Heart left ventricle (tissue), 16 donors: ENCODE measurements at places on chromosomes 4 and X.

- no peak for DNase-seq
Observed at GRCh38 chr4:55973650-55974049, 24.9 kb downstream of the CEP135 start.

DNA sequence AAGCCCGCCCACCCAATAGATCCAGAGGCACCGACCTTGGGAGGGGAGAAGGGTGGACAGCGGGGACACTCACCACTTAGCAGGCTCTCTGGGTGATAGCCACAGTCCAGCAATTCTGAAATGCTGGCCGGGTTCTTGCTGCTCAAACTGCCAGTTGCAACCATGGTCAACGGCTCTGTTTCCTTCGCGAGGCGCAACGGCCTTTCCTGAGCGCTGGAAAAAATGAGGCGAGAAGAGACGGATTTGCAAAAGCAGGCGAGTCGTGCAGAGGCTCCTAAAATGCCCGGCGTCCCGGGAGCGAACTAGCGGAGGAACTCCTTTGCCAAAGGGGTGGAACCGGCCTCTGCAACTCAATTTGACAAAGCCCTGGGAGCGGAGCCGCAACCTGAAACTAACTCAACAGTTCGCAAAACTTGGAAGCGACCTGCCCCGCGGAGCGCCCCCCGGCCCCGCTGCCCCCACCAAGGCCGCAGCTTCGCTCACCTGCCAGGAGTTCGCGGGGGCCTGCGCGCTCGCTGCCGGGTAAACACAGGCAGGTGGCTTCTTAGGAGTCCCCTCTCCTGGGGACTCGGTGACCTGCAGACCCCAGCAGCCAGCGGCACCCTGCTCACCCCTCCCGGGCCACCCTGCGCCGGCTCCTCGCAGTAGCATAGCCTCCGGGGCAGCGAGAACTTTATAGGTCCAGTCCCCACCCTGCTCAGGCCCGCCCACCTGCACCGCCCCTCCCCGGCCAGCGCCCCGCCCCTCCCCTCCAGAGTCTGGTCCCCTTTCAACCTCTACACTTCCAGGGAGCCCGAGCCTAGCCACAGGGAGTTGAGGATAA is at the start of gene DDIT4L:
Gene DDIT4L, minus strand, starts transcription at position 649 of the 823 bp plus-strand sequence. Its CDS starts 485 bp downstream, at position 164.
- peak; percentile 45 for DNase-seq

DNA sequence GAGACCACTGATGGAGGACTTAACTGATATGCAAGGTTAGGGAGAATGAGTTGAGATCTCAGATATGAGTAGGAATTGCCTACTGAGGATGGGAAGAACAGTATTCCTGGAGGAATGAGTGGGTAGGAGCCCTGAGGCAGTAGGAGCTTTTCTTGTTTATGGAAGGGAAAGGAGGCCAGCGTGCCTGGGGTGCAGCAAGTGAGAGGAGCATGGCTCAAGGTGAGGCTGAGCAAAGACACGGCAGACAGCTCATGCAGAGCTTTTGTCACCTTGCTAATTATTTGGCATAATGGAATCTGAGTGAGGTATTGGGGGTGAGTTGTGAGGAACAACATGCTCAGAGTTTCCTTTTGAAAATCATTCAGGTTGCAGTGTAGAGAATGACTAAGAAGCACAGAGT is 65.3 kb upstream of the IBSP start:
- no peak for DNase-seq

DNA sequence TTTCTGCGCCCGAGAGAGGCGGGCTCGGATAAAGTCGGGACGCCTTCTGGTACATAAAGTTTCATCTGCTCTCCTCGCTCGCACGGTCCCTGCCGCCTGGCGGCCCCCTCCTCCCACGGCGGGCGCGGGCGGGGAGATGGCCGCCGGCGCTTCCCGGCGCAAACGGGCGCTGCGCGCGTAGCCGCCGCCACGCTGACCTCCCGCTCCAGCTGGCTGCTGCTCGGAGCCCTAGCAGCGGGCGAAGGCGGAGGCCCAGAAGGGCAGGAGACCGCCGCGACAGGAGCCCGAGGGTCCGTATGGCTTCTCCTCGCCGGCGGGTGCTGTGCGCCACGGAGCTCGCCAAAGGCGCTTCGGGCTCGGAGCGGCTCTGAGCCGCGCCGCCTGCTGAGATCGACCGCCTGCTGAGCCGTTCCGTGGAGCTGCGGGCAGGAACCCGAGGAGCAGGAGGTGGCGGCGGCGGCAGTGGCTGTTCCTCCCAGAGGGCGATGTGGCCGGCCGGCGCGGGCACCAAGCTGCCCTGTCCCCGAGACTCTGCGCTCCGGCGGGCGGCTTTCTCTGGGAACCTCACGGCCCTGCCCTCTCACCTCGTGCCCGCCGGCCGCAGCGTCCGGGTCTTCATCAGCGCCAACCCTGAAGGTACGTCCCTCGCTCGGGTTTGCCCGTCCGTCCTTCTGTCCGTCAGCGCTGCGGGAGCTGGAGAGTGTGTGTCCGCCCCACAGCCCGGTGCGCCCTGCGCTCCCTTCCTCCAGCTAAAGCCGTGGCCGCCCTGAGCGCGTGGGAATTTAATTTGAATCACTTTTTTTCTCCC is at the start of gene NWD2:
Gene NWD2, plus strand, starts transcription at position 161 of the 808 bp plus-strand sequence. Its CDS starts 325 bp downstream, at position 486.
- DNase-seq = peak; percentile 18

GRCh38 chr4:11179796-11180195 is 248.9 kb downstream of the HS3ST1 start:
- no peak for DNase-seq

DNA sequence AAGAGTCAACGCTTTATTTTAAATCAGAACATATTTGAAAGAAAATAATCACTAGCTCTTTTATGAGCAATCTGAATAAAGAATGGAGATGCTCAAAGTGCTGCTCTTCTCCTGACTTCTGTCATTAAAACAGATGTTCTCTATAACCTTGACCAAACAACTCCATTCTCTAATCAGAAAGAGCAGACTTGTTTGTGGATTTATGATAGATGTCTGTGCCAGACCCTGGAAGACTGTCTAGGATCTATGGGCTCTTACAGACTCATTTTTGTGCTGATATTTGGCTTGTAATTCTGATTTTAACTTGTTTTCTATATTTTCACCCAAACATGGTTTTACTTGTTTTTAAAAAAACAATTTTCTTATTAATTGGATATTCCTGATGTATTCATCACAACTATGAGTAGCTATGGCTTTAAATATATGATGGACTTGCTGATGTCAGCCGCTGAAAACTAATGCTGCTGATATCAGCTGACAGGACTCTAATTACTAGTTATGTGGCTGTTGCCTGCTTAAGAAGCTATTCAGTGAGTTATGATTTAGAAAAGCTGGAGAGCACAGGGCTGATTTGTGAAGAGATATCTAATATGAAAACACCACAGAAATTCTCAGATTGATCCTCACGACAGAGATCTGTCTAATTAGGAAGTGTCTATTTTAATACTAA is 31.6 kb upstream of the MAML3 start:
- DNase-seq = no peak

DNA sequence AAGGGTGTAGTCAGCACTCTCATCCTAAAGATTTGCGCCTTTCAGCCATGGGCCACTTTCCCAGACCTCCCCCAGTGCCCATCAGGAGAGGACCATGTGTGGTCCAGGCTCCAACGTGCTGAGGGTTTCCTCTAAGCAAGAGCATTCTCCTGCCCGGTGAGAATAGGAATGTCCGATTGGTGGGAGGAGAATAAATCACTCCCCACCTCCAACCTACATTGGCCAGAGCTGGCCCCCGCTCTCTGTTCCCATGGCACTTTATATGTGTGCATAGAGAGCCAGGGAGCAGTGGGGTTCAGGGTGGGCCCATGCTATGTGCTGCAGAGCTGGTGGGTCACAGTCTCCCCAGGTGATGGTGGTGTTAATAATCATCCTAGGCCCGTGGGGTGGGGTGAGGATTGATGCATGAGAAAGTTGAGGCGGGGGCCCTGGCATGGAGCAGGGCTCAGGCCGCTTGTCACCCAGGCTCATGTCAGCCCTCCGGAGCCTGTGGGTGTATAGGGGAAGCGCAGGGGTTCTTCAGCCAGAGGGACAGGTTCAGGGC is 6.8 kb upstream of the SORCS2 start:
- DNase-seq = no peak

- no peak for DNase-seq
Observed at GRCh38 chrX:2351321-2351720, 149.5 kb downstream of the DHRSX start.

- DNase-seq = no peak
Observed at GRCh38 chr4:94743838-94744237, 13.9 kb upstream of the BMPR1B start.

DNA sequence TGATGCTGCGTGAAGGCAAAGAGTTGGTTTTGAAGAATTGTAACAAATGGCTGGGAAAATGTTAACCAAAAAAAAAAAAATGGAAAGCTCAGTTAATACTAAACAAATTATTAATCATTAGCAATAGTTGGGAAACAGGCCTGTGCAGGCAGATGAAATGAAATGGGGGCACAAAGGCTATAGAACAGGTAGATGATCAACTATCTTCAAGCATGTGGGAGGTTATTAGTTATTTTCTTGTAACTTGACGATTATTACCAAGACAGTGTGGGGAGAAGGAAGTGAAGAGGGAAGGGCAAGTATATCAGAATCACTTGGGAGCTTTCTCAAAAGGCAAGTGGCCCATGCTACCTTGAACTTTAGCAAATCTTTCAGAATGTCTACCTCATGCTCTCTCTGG is 351.9 kb downstream of the BCOR start:
- DNase-seq = no peak
